Adrenal gland (tissue), 19 donors: ENCODE measurements at places on chromosomes 3 and 15.

GRCh38 chr15:32838338-32838737 lies 120.5 kb downstream of the GREM1 start:
- no peaks in the 10 kb centered on the region for H3K36me3 ChIP-seq
- no peaks in the 10 kb centered on the region for H3K4me1 ChIP-seq
- H3K27ac ChIP-seq, result no peak overlapping the region
- peaks cover 4% of the 10 kb centered on the region for H3K27me3 ChIP-seq
- H3K4me3 ChIP-seq, result no peak overlapping the region
- DNase-seq, result no peak

GRCh38 chr15:98403569-98403968 lies 244.8 kb upstream of the IGF1R start:
- H3K27ac ChIP-seq, result no peak overlapping the region
- H3K4me1 ChIP-seq, result no peaks in the 10 kb centered on the region
- H3K36me3 ChIP-seq, result no peaks in the 10 kb centered on the region

DNA sequence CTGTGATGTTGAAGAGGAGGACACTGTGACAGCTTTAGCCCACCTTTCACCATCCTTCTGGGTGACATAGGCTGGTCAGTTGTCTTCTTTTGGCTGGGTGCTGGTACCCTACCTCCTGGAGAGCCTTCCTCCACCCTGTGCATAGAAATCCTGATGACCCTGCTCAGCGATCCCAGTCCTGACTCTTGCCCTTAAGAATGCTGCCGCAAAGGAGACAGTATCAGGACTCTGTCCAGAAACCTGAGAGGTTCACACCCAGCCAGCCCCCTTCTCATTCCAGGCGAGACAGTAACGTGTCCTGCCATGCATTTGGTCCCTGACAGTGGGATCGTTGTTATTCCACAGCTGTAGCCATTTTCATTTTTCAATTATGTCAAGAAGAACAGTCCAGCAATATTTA lies 312.8 kb upstream of the CHRM5 start:
- no peak for DNase-seq
- H3K4me3 ChIP-seq, result no peak overlapping the region
- H3K4me1 ChIP-seq, result no peaks in the 10 kb centered on the region
- H3K27me3 ChIP-seq, result no peaks in the 10 kb centered on the region
- no peak overlapping the region for H3K27ac ChIP-seq
- no peaks in the 10 kb centered on the region for H3K36me3 ChIP-seq

- no peaks in the 10 kb centered on the region for H3K27me3 ChIP-seq
- DNase-seq, result peak; percentile 70
Observed at GRCh38 chr15:62782071-62782841, 260.3 kb upstream of the TPM1 start.

- no peak for DNase-seq
- peaks cover 7% of the 10 kb centered on the region for H3K4me1 ChIP-seq
- H3K4me3 ChIP-seq, result no peak overlapping the region
- H3K36me3 ChIP-seq, result no peaks in the 10 kb centered on the region
- H3K27me3 ChIP-seq, result no peaks in the 10 kb centered on the region
- no peak overlapping the region for H3K27ac ChIP-seq
Observed at GRCh38 chr3:99825004-99825640, 7.5 kb downstream of the CMSS1 start.

DNA sequence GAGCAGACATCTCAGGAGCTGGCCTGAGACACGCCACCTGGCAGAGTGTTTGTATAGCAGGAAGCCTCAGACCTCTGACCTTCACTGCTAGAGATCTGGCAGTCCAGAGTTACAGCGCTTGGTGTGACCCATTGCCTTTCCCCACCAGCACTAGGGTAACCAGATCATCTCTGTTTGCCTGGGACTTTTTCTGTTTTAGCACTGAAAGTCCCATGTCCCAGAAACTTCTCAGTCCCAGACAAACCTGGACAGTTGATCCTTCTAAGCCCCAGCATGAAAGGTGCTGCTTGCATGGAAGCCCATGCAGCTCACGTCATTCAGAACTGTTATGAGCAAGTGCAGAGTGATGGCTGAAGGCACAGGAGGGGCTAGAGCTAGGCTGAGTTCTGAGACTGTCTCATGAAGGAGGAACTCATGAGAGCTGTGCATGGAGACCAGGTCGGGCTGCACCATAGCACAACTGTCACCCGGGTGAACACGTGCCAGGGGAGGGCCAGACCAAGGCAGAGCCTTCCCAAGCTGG lies 18.2 kb upstream of the AHSG start:
- DNase-seq, result no peak
- H3K36me3 ChIP-seq, result no peaks in the 10 kb centered on the region
- no peak overlapping the region for H3K4me3 ChIP-seq
- no peak overlapping the region for H3K27ac ChIP-seq
- H3K4me1 ChIP-seq, result no peaks in the 10 kb centered on the region

DNA sequence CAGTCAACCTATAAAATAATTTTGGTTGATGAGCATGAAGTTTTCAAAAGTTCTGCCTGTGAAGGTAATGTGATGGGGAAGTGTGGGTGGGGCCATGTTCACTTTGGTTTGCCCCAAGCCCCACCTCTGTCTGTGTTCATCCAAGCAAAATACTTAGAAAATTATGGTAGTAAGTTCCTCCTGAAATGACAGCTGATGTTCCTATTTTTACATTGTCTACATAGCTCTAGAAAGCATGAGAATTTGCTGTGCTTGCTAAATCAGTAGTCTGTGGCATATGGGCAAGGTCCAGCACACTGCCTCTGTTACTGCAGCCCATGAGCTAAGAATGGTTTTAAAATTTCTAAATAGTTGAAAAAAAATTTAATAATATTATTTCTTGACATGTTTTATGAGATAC lies 21.9 kb upstream of the CP start:
- no peak overlapping the region for H3K4me3 ChIP-seq
- H3K27me3 ChIP-seq, result no peaks in the 10 kb centered on the region
- H3K36me3 ChIP-seq, result no peaks in the 10 kb centered on the region
- H3K27ac ChIP-seq, result no peak overlapping the region
- peaks cover 16% of the 10 kb centered on the region for H3K4me1 ChIP-seq

DNA sequence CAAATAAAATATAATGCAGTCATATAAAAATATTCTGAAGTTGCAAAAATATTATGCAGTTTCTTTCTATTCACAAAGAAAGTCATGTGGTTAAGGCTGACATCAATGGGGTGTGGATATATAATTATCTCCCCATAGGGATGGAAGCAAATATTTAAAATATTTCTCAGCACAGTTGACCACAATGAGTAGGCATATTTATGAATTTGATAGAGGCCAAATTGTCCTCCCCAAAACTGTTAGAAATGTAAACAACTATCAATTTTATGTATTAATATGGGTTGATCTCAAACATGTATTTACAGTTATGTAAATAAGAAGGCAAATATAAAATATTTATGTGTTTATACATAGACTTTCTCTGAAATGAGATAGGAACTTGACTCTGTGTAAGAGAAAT lies 246.0 kb upstream of the CBLB start:
- H3K27ac ChIP-seq, result no peak overlapping the region
- no peaks in the 10 kb centered on the region for H3K36me3 ChIP-seq
- H3K4me3 ChIP-seq, result no peak overlapping the region
- H3K4me1 ChIP-seq, result peaks cover 6% of the 10 kb centered on the region
- no peak for DNase-seq

DNA sequence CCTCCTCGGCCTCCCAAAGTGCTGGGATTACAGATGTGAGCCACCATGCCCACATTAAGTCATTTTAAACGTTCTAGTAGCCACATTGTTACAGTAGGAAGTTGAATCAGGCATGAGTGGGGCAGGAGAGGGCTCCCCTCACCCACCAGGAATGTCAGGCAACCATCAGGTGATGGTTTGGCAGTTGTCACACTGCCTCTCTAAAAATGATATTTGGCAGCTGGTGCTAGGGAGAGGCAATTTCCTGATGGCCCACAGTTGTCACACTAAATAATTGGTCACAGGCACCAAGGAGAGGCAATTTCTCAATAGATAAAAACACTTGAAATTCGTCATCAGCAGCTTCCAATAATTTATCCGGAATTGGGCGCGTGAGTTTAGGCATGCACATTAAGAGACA lies 79.2 kb upstream of the ABHD2 start:
- H3K27ac ChIP-seq, result no peak overlapping the region
- H3K4me1 ChIP-seq, result no peaks in the 10 kb centered on the region
- H3K4me3 ChIP-seq, result no peak overlapping the region
- H3K27me3 ChIP-seq, result no peaks in the 10 kb centered on the region
- no peaks in the 10 kb centered on the region for H3K36me3 ChIP-seq

DNA sequence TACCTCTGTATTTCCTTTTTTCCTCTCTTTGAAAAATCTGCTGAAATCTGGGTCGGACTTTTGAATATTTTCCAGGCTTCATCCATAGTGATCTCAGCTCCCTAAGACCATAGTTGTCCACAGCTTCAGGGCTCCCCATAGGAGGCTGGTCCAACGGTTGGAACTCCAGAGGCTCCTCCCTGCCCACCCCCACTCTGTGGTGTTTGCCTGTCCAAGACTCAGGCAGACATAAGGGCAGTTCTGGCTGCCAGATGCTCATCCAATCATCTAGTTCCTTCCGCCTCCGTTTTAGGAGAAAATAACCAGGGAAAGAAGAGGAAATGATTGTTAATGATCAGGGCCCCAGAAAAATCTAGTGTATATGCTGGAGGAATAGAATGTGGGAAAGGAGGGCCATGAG lies 27.9 kb upstream of the PRTG start:
- H3K36me3 ChIP-seq, result no peaks in the 10 kb centered on the region
- no peak overlapping the region for H3K27ac ChIP-seq
- H3K27me3 ChIP-seq, result no peaks in the 10 kb centered on the region
- H3K4me3 ChIP-seq, result no peak overlapping the region
- no peaks in the 10 kb centered on the region for H3K4me1 ChIP-seq
- DNase-seq, result no peak

DNA sequence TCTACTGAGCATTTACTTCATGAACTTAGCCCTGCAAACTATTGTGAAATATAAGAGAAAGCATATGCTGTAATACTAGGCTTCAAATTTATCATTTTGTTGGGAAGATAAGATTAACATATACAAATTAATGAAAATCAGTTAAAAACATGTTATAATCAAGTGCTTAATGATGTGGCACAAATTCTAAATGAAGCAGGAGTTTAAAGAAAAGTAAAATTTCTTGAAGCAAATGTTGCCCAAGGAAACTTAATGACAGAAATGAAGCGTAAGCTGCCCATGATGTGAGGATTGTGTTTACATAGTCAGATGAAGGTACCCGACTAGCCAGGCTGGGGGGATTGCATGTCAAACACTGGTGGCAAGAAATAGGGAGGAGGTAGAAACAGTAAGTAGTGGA lies 103.1 kb upstream of the GAP43 start:
- no peaks in the 10 kb centered on the region for H3K27me3 ChIP-seq
- no peaks in the 10 kb centered on the region for H3K36me3 ChIP-seq
- no peaks in the 10 kb centered on the region for H3K4me1 ChIP-seq
- no peak overlapping the region for H3K4me3 ChIP-seq

DNA sequence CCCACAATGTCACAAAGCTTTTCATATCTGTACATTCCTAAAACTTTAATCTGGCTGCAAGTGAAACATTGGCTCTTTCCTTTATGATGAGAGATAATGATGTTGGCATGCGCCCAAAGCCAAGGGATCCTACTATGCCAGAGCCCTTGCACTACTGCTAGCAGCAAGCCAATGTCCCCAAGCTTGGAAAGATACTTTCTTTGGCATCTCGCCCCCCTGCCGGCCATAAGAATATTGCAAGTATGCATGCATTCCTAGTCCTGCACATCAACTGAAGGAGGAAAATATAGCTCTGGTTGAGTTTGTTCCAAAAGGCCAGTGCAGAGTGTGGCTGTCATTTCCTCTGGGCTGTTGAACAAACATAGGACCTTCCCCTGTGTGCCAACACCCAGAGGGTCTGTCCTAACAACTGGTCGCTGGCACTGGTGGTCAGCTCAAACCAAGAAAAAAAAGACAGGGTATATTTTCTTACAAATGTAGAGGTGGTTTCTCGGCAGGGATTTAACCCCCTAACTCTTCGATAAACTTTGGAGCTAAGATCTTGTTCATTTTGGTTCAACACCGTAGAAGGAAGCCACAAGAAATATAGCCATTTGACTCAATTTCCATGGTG lies 120.9 kb upstream of the ZBED2 start:
- no peaks in the 10 kb centered on the region for H3K36me3 ChIP-seq
- DNase-seq, result peak; percentile 55
- no peak overlapping the region for H3K27ac ChIP-seq
- no peak overlapping the region for H3K4me3 ChIP-seq
- no peaks in the 10 kb centered on the region for H3K4me1 ChIP-seq
- no peaks in the 10 kb centered on the region for H3K27me3 ChIP-seq

DNA sequence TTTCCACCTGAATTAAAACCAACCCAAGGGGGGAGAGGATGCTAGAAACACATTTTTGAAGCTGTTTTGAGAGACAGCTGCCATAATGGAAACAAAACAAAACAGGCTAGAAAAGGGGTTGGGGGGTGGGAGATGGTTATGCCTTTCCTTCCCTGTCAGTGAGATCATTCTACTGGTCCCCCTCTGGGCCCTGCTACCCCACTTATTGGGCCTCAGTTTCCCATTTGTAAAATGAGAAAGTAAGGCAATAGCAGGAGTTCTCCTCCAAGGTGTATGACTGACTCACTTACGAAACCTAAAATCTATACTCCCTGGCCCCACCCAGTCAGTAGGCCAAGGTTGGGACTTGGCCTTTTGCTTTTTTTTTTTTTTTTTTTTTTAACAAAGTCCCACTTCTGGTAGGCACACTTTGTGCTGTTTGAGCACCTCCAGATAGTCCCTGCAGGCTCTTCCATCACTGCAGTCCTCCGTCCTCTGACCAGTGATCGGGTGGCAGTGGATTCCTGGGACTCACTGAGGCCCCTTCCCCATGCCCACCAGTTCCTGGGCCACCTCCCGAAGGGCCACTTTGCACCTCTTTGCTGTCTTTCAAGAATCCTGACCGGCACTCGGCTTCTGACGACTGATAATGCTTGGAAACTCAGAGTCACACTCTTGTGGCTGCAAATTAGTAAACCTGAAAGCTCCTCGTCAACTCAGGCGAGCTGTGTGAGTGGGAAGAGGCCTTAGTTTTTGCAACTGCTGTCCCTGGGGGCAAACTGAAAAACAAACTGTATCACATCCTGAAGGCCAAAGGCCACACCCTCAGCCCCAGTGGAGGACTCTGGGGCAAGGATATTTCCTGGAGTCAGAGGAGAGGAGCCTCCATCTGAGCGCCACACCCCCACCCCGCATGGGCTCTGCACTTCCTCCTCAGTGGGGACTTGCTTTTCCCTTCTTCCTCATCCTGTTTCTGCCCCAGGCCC lies 6.7 kb upstream of the PSTPIP1 start:
- H3K4me3 ChIP-seq, result no peak overlapping the region
- no peak overlapping the region for H3K27ac ChIP-seq
- no peaks in the 10 kb centered on the region for H3K4me1 ChIP-seq
